Activated T-cell treated with anti-CD3 and anti-CD28 coated beads for 4 hours (primary cell): ENCODE measurements at places on chromosomes 1 and 21.

- no peak for DNase-seq
Measured at GRCh38 chr21:42983103-42983502, 8.7 kb downstream of the PKNOX1 start.

GRCh38 chr1:222924136-222924706, 109.4 kb downstream of the DISP1 start:
- no peak for DNase-seq

DNA sequence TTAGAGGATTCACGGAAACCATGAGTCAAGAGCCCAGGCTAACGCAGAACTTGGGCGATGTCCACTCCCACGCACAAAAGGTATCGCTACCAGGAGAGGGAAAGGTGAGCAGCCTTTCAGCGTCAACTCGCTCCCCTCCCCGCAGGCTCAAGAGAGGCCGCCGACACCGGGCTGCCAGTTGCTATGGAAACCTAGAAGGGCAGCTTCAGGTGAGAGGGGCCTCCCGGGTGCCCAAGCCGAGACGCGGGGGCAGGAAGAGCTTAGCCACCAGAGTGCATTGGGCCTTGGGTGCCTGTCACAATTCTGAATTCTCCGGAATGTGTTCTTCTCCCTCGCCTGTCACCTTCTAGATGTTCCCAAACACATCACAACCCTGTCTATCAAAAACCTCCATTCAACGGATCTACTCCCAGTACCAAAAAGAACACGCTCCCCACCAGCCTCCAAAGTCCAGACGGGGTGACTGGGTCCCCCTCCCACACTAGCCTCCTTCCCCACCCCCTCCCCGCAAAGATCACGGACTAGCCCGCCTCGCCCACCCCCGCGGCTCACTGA, 694 bp downstream of the MEAF6 start:
- peak; percentile 58 for DNase-seq

DNA sequence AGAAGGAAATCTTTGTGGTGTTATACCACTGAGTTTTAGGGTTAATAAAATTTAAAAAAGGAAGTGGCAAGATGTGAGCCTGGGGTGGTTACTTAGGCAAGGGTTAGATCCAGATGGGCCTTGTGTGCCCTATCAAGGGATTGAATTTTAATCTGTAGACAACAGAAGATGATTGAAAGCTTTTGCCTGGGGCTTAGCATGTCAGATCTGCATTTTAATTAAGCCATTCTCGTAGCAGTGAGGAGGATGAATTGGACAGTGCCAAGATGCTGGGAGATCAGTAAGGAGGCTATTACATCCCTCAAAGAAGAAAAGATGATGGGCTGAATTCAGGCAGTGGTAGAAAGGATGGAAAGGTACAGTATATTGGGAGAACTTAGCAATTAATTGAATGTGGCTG, 42.3 kb downstream of the HMGB4 start:
- DNase-seq, result no peak

- no peak for DNase-seq
Measured at GRCh38 chr1:154996966-154997701, 3.7 kb downstream of the LENEP start.

DNA sequence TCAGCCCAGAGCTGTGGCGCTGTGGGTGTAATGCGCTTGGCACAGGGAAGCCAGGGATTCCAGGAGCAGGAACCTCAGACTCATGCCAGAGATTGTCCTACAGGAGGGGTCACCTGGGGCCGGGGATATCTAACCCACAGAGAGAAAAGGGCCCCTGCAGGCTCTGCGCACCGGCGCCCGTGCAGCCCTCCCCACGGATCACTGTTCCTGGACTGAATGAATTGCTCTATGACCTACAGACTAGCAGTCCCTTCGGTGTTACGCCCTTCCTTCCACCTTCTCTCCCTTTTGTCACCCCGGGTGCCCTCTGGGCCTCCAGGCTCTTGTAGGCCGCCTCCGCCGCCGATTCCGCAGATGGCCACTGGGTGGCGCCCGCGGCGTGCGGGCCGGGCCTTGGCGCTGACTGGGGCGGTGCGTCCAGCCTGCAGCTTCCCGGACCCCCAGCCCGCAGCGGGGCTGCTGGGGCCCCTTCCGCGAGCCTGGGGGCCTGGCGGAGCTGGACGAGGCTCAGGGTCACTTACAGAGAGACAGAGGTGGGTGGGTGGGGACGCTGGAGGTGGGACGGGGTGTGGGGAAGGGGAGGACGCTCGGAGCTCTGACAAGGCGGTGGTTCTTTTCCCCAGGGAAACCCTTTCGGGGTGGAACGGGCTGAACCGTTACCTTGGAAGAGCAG, 101.3 kb downstream of the IER5 start:
- peak; percentile 71 for DNase-seq

DNA sequence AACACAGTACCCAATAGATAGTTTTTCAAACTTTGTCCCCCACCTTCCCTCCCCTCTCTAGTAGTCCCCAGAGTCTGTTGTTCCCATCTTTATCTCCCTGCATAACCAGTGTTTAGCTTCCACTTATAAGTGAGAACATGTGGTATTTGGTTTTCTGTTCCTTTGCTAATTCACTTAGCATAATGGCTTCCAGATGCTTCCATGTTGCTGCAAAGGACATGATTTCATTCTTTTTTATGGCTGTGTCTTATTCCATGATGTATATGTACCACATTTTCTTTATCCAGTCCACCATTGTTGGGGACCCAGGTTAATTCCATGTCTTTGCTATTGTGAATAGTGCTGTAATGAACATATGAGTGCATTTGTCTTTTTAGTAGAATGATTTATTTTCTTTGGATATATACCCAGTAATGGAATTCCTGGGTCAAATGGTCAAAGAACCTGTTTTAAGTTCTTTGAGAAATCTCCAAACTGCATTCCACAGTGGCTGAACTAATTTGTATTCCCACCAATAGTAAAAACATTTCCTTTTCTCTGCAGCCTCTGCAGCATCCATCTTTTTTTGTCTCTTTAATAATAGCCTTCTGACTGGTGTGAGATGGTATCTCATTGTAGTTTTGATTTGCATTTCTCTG, 126.0 kb downstream of the AK5 start:
- no peak for DNase-seq

- DNase-seq, result no peak
Measured at GRCh38 chr1:57854436-57854835, 430.6 kb upstream of the DAB1 start.

DNA sequence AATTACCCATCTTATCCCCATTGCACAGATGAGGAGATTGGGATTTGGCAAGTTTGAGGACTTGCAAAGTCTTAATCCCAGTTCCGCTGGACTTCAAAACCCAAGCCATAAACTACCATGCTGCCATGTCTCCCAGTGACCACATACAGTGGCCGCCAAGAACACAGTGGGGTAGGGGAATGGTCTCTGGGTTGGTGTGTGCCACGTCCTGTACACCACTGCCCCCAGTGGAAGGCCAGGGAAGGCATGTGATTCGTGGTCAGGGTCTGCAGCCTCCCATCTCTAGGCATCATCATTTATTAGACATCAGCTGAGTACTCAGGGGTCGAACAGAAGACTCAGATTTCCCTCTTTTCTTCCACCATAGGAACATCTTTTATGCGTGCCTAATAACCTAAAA, 76.0 kb downstream of the MAN1C1 start:
- DNase-seq, result no peak

DNA sequence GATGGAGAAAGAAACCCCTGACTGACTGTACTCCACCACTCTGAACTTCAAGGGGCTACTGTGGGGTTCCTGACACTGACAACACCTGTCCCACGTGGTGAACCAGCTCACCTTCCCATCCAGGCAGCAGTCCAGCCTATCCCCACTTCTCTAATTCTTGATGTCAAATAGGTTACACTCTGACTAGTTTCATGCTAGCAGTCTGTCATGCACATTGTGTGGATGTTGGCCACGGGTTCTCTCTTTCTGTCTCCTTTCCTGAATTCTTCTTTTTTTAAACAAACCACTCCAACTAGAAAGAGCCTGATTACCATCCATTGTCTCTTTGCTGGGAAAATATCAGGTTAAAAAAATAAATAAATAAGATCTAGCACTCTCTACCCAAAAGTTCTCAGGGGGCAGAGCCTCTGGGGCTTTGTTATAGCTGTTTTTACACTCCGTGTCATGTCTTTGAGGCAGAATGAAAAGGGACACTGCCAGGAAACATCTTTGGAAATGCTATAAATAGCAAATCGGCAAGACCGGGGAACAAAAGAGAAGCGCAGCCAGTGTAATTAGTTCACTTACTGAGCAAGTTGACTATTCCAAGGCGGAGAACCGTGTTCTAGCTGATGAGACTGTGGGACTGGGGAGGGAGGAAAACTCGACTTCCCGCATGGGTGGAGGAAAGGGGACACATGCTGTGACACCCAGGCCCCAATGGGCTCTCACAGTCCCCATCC, 356.1 kb downstream of the OMA1 start:
- no peak for DNase-seq

- no peak for DNase-seq
Measured at GRCh38 chr1:215824245-215824644, 257.1 kb downstream of the KCTD3 start.

GRCh38 chr1:40143891-40144575, 17.2 kb upstream of the RLF start:
- DNase-seq, result peak; percentile 53

DNA sequence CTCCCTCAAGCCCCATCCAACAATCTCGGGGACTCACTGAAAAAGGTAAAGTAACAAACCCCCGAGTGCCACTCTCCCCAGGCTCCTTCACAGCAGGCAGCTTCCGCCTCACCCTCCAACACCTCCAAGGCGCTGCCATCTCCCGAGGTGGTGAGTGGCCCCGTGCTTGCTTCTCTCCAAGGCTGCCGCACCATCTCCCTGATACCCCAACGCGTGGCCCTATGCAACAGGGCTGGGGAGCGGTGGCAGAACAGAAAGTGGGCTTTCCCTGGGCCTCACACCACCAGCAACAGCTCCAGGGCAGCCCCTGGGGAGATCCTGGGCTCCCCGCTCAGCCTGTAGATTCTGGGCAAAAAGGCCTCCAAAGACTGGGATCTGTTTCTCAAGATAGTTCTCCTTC, 105.1 kb downstream of the RAVER2 start:
- no peak for DNase-seq

GRCh38 chr1:73909043-73909562, 288.9 kb downstream of the LRRIQ3 start:
- DNase-seq, result no peak

DNA sequence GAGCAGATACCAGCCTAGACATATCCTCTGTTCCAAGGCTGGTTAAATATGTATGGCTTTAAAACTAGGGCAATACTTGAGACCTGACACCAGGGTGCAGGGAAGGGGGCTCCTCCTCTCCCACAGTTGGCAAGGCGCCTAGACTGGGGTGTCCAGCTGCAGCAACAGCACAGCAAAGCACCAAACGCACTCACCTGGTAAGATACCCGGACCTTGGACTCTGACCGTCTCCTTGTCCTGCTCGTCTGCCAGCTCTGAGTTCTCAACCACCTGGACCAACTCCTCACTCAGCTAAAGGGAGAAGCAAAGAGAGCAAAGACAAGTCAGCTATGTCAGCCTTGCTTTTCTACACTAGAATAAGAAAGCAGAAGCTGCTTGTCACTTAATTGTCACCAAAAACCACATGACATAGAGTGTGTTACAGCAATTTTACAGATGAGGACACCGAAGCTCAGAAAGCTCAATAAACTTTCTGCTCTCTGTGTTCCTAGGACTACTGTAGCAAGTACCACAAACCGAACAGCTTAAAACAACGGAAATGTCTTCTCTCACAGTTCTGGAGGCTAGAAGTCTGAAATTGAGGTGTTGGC, 4.4 kb downstream of the PACC1 start:
- DNase-seq, result no peak

DNA sequence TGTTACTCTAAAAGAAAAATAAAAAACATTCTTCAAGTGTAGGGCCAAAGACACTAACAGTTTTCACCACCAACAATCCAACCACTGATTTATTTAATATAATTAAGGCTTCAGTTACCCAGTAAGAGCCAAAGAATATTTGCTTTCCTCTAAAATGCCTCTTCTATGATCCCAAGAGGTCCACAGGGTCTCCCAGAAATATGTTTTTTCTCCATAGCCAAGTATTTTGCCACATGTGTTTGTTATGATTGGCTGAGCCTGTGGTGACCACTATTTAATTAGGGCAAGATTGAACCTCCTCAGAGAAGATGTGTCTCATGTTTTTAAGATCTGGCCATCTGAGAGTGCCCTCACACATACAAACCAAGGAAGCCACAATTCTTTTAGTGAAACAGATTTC, 135.9 kb downstream of the TPR start:
- no peak for DNase-seq

GRCh38 chr1:32128479-32128878, 20.6 kb downstream of the KPNA6 start:
- DNase-seq, result no peak
